Fibroblast of lung (primary cell): ENCODE measurements at places on chromosomes 16 and 17.

DNA sequence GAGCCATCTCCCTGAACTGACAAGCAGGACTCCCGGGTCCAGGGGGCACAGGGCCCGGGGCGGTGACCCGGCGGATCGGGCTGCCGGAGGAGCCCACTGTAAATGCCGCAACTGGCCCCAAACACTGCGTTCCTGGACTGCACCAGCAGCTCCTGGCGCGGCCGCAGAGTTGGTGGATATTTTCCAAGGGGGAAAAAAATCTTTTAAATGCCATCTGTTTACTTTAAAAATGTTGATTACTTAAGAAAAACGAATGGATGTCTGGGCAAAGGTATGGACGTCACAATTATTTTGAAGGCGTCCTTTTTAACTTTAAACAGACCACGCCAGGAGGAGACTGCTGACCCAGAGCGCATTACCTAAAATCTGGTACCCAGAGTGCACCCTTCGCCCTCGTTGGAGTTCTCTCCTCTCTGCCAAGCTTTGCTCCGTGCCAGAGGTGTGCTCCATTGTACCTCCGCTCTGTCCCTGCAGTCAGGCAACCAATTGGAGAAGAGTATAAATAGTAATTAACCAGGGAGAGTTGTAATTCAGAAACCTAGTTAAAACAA, 3.4 kb downstream of the HS3ST3B1 start:
- DNase-seq: no peak

DNA sequence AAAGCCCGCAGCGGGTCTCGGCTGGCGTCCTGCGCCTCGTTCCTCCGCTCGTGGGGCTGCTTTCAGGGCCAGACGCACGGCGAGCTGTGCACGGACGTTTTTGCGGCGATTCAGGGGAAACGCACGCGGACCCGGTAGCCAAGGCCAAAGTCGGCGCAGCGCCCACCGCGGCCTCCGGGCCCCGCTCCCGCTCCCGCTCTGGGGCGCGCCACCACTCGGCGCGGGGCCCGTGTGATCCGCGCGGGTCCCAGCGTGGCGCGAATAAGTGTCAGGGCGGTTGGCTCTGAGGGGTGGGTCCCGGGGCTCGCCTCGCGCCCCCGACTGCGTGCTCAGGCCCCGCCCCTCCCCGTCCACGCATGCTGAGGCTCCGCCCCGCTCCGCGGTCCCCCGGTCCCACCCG, 694 bp upstream of the TBCD start:
- DNase-seq: peak; percentile 37

DNA sequence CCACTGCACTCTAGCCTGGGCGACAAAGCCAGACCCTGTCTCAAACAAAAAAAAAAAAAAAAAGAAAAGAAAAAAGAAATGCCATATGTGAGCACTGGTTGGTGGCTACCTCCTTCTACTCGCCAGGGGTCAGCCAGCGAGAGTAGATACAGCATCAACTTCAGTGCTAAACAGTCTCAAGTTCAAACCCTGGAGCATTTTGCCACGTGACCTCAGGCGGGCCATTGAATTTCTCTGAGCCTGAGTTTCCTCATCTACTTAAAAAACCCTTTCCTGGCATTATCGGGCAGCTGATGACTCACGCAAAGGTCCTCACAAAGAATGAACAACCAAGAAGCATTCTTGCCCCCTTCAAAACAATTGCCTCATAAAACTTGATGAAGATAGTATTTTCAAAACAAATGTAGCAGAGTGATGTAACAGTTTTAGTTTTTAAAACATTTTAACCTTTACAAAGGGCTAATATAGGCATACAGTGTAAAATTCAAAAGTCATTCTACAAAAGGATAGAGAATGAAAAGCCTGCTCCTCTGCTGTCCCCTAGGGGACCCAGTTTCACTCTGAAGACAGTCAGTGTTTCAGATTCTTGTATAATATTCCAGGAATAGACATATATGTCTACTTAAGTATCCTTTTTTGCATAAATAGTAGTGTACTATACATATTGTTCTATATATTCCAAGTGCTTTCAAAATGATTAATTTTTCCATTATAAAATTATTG, 28.4 kb downstream of the DNAH2 start:
- DNase-seq: peak; percentile 83

- no peak for DNase-seq
Measured at GRCh38 chr17:80774146-80774545, 217.5 kb upstream of the CHMP6 start.

DNA sequence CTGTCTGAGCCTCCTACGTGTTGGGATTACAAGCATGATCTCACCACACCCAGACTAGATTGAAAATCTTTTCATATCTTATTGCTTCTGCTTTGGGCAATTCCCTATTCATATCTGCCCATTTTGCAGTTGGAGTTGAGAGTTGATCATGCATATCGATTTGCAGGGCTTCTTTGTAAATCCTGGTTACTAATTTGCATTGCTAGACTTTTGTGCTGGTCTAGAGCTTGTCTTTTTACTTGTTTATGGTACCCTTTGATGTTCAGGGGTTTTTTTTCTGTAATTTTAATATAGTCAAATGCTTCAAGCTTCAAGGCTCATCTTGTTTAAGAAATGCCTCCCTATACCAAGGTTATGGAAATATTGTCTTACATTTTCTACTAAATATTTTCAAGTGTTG, 23.5 kb upstream of the CMIP start:
- DNase-seq: no peak

DNA sequence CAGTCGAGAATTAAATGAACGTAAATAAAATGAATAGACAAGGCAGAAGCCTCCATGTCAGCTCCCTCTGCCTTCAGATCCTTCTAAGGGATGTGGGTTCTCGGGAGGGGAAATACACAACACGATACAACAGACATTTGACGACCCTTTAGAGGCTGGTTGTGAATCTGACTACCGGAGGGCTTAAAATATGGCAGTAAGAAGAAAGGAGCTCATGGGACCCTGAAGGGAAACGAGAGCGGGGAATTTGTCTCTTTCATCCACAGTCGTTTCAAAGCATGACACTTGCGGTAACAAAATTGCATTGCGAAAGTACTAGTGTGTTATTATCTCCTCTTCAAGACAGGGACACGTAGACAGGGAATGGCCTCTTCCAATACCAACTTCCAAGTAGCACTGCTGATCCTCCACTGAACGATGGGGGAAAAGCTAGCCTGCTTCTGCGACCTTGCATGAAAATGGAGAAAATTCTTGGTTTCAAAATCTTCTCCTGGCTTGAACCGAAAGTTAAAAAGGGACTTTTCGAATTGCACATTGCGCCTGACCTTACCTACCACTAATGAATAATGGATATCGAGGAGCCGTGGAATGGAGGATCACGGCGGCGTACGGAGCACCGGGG, 1.2 kb upstream of the TNRC6C start:
- DNase-seq: peak; percentile 36

DNA sequence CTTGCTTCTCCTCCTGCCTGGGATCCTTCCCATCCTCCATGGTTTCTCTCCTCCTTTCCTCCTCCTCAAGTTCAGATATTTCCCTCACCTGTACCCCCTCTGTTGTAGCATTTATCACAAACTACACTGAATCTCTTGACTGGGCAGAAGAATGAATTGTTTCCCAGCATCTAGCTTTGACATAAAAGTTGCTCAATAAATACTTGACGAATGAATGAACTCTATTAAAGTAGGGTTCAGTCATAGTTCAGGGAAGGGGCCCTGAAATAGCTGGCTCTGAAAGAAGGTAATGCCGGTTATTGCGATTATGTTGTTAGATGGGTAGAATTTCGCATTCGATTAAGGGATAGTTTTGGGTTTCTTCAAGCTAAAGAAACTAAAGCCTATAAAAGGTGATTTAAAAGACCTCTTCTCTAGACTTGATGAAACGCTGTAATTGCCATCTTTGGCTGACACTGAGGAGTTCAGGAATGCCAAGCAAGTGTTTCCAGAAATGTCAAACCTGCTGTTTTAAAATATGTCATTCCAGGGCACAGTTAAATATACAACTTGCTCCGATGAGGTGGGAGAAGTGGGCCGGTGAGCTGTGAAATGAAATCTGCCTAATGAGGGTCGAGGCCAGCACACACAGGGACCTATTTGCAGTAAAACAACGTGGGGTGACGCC, 1.0 kb upstream of the CPD start:
- DNase-seq: no peak

- DNase-seq: no peak
Measured at GRCh38 chr17:15955793-15956541, 11.0 kb downstream of the ADORA2B start.

DNA sequence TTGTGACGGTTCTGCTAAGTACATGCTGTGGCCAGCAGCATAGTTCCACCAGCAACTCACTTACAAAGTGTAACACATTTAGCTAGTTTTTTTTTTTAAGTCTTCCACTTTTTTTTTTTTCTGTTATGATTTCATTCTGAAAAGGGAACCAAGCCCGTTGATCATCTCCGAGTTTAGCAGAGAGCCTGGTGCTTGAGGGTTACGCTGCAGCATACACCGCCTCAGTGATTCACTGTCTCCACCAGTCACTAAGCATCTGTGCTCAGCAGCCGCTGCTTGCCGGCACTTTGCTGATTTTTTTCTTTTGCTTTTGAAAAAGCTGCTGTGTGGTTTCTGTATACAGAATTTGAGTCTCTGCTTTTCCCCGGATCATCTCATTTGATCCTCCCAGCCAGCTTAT, 194.5 kb upstream of the CDH13 start:
- no peak for DNase-seq

DNA sequence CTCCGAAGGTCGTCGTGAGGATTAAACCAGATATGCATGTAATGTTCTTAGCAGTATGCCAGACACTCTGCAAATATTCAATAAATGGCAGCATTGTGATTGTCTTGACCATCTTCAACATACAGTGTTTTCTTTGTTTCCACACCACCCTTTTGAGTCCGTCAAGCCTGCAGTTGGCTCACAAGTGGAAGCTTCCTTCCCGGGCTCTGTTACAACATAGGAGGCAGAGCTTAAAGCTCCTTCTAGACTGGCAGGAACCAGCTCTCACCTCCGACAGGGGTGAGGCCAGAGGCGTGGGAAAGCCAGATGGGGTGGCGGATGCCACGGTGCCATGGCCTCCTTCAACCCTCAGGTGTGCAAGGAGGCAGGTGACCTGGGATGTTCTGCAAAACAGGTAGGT, 138.3 kb downstream of the FOXL1 start:
- DNase-seq: no peak

DNA sequence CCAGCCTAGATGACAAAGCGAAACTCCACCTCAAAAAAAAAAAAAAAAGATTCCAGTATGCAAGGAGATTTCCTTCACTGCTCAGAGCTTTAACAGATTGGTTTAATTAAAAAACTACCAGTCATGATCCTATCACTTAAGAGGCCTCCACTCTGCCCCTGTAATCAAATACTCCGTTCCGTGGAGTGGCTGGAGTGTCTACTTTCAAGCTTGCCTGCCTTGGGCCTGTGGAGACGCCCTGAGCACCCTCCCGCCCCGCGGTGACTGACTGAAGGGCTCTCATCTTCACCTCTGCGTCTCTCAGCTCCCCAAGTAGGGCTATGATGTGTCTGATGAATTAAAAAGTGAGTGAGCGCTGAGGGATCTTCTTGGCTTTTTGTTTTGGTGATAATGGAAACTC, 25.3 kb upstream of the TRPV3 start:
- DNase-seq: no peak

DNA sequence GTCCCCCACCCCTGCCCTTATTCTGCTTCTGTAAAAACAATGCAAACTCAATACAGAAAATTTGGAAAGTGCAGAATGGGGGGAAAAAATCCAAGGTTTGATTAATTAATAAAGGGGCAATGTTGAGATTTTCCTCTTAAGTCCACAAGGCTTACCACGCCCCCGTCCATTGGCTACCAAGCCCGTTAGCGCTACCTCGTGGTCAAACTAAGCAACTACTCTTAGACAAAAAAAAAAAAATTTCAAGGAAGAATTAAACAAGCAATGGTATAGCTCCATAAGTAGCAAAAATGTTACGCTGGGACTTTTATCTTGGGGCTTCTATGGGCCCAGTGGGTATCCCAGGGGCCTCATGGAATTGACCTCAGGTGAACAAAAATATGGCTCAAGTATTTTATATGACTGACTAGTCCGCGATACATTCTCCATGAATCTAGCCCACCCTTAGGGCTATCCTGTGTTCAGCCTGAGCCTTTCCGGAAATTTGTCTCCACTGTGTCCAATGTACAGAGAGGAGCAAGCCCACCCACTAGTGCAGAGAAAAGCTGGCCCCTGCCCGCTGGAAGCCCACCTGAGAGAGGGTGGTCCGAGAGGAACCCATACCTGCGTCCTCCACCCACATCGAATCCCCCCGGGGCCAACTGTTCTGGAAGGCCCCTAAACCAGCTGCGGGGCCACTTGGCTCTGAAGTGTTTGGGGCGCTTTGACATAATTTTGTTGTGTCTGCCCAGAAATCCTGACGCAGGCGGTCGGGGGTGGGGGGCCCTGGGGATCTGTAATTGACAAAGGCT, 19.1 kb upstream of the TEX2 start:
- peak; percentile 88 for DNase-seq

DNA sequence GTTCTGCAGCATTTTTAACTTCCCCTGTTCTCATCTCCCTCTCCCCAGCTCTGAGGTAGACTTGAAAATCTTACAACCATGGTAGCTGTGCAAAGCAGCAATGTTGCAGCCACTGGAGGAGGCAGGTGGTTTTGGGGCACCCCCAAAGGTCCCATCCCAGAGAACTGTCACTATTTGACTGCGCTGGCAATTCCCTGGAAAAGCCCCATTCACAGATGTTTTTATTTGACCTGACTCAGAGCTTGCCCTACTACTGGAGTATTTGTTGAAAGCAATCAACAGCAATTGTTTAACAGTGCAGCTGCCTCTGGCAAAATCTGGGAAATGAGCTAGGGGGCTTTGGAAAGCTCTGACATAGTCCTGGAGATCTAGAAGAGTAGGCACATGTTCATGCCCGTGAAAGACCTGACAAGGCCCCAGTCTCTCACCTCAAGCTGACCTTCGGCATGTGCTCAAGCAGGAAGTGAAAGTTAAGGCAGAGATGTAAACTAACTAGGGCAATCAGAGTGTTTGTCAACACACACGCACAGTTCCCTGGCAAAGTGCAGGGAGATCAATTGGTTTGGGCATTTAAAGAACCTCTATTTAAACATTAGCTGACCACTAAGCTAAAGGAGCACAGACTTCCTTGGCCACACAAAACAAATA, 19.7 kb upstream of the PIK3R5 start:
- no peak for DNase-seq

DNA sequence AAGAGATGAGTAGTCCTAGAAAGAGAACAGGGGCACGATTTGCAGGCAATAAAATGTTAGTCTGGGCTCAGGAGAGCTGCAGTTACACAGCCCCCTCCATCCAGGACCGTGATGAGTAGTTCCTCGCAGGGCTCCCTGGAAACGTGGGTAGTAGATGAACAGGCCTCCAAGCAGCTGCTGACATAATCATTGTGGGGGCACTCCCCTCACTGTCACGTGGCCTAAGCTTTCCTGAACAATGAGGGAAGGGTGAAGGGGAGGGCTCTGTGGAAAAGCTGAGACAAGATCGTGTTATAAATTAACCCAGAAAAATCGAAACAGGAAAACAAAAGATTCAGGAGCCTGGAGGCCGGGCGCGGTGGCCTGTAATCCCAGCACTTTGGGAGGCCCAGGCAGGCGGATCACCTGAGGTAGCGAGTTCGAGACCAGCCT, 1.3 kb upstream of the PER1 start:
- DNase-seq: peak; percentile 98

GRCh38 chr17:41251261-41251660, 1.8 kb downstream of the KRTAP9-4 start:
- no peak for DNase-seq

- no peak for DNase-seq
Measured at GRCh38 chr16:24815021-24815420, 30.7 kb upstream of the SLC5A11 start.
